ENCODE measurements at places on chromosomes 2 and 18.
A peak's percentile ranks its signal among the peaks of the same experiment; 100 is the strongest.

GRCh38 chr18:23068011-23068410, 67.3 kb upstream of the CABLES1 start:
- no peak for DNase-seq

- no peak for DNase-seq
Observed at GRCh38 chr2:137321566-137321965, 556.2 kb downstream of the THSD7B start.

DNA sequence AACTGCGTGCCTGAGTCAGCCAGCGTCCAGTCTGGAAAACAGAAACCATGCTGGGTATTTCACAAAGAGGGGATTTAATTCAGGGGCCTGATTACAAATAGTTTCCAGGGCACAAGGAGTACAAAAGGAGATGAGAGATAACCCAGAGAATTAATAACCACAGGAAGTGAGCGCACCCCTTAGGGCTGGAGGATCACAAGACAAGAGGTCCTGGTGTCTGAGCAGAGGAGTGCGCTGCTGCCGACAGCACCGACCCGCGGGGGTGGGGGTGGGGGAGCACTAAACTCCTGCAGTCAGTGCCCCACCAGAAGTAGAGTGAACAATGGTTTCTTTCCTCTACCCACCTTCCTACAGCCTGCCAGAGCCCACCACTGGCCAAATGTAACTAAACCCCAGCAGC, 20.8 kb upstream of the MAL start:
- DNase-seq = no peak

- peak; percentile 55 for DNase-seq
Observed at GRCh38 chr2:215920244-215921100, 92.9 kb downstream of the MREG start.

GRCh38 chr2:126855606-126856005, 43.1 kb upstream of the TEX51 start:
- no peak for DNase-seq

DNA sequence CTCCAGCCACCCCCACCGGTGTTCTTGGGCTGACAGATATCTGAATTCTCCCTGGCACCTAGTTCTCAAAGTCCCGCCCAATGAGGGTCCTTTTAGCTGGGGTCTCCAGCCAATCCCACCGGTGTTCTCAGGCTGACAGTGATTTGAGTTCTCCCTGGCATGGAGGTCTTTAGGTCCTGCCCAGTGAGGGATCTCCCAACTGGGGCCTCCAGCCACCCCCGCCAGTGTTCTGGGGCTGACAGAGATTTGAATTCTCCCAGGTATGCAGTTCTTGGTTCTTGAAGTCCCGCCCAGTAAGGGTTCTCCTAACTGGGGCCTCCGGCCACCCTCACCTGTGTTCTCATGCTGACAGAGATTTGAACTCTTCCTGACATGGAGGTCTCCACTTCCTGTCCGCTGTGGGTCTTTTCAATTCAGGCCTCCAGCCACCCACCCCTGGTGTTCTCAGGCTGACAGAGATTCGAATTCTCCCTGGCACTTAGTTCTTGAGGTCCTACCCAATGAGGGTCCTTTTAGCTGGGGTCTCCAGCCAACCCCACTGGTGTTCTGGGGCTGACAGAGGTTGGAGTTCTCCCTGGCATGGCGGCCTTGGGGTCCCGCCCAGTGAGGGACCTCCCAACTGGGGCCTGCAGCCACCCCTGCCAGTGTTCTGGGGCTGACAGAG, 154.6 kb downstream of the ANKRD36 start:
- DNase-seq = no peak

DNA sequence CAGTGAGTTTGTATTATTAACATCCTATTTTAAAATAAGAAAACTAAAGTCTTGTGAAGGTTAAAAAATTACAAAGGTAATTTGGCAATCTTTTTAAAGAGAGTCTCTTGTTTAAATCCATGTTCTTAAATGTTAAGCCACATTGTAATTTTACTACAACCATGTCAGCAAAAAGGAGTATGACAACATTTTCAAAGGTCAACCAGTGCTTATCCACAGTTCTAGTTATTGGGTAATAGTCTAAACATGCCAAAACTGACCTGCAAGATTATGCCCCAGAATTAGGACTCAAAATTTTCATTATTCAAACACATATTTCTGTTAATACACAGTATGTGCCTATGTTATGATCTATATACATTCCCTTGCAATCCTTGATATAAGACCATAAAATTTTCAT, 1312.6 kb upstream of the CHAC2 start:
- no peak for DNase-seq

GRCh38 chr2:181685150-181685688, 4.9 kb upstream of the NEUROD1 start:
- DNase-seq = peak; percentile 69

DNA sequence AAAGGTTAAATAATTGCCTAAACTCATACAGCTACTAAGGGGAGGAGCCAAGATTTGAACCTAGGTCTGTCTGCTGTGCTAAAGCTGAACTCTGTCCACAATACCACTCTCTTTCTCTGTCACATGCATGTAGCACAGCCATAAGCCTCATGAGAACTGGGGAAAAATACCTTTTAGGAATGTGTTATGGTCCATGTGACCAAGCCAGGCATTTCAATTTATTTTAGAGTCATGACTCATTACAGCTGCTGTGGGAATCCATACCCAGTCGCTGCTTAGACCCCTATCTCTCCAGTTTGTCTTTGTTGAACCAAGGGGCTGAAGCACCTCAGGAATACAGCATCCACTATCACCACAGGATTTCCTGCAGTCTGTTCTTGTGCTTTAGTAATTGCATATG, 200.0 kb upstream of the SIX3 start:
- DNase-seq = no peak

DNA sequence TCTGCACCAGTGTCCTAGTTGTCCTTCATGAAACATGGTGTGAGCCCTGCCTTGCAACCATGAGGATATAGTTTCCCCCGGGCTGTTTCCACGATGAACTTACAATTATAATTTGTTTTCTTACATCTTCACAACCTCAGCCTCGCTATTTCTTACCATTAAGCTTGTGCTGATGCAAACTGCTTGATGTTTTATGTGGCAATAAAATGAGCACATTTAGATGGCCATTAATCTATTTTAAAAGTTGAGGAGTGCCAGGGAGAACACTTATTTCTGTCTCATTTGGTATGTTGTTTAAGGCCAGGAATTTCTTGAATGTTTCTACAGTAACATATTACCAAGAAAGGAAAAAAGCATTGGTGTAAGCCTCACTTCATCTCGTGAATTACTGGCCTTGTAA, 214.5 kb upstream of the SLC8A1 start:
- DNase-seq = no peak

DNA sequence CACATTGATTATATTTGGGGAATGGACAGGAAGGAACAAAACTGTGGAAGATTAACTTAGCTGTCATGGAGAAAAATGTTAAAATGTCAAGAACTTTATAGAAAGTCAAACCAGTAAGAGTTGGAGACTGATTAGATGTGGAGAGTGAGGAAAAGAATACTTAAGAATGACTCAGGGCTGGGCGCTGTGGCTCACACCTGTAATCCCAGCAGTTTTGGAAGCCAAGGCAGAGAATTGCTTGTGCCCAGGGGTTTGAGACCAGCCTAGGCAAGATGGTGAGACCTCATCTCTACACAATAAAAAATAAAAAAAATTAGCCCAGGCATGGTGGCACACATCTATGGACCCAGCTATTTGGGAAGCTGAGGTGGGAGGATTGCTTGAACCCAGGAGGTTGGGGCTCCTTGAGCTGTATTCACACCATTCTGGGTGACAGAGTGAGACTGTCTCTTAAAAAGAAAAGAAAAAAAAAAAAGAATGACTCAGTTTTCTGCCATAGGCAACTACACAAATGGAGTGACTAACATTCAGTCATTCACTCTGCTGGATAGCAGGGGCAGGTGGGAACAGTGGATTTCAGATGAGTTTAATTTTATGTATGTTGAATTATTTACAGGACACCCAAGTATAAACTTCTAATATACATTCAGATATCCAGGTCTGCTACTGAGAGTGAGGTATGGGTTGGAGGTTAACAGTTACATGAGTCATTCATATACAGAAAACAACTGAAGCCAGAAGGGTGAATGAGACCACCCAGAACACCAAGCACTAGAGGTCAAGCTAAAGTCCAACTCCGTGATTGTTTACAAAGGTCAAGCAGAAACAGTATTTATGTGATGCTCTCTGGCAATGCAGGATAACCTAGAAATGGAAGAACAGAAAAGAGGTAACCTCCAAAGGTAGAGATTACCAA, 33.9 kb downstream of the ORC2 start:
- DNase-seq = no peak

GRCh38 chr2:3142961-3143571, 234.6 kb downstream of the EIPR1 start:
- no peak for DNase-seq

DNA sequence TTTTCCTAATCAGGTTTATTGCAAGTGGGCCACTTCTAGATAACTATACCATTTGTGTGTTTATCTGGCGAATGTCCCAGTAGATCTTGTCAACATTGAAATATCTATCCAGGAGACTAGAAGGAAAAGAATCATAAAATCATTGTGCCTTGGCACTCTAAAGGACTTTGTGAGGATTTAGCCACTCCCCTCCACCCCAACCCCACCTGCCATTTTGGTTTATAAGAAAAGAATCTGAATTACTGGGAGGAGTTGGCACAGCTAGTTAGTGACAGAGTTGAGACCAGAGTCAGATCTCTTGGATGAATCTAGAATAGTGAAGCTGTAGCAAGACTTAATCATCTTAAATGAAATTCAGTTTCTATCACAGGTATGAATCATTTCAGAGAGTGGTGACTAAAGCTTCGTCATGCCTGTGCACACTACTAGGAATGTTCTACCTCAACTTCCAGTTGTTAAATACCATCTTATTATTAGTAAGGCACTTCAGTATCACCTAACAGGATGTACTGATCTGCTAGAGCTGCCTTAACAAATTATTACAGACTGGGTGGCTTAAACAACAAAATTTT, 212.7 kb upstream of the SLC14A2 start:
- DNase-seq = peak; percentile 95

DNA sequence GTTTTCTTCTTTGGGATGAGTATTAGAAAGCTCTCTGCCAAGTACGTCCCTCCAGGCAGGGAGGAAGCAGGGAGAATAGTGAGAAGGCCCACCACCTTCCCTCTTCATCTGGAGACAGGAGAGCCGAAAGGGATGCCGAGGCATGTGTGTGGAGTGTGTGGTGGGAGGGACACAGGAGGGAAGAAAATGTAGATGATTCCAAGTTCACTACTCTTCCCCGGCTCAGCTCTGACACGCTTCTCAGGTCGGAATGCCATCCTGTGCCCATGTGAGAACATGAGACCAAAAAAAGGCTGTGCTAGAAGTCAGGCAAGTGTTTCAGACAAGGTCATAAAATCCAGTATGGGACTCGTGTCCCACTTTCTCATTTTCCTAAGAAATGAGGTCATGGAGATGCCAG, 47.4 kb downstream of the GYPC start:
- DNase-seq = no peak

GRCh38 chr2:68925295-68925896, 27.3 kb downstream of the GKN2 start:
- peak; percentile 40 for DNase-seq

DNA sequence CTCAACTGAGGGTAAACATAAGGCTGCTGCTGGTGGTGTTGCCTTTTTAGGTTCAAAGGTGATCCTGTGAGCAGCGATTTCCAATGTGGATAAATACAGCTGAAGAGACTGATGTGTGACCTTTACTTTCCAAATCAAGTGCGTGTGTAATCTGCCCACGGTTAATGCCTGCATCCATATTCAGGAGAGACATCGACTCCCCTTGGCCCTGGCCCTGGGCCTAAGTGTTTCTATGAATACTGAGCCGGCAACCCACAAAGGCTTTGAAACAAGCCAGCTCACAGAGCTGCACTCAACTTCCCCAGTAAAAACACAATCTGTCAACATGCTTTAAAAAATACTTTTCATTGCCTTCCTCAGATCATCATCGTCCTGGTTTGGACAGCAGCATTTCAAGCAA, 1026.6 kb downstream of the TMEM182 start:
- DNase-seq = peak; percentile 26

DNA sequence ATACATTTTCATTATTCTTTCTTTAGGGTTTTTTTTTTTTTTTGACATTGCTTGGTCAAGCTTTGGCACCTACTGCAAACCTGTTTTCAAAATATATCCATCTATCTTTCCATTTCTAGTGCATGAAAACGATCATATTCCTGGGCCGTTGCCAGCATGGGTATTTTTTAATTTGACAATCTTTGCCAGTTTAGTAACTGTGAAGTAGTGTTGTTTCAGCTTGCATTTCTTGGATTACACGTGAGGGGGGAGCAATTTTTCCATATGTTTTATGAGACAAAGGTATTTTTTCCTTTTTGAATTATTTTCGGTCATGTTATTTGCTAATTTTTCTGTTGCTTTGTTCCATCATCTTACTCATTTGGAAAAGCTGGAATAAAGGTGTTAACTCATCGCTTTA, 40.9 kb downstream of the TSHZ1 start:
- DNase-seq = no peak

- DNase-seq = no peak
Observed at GRCh38 chr2:235566931-235567495, 73.2 kb downstream of the AGAP1 start.

DNA sequence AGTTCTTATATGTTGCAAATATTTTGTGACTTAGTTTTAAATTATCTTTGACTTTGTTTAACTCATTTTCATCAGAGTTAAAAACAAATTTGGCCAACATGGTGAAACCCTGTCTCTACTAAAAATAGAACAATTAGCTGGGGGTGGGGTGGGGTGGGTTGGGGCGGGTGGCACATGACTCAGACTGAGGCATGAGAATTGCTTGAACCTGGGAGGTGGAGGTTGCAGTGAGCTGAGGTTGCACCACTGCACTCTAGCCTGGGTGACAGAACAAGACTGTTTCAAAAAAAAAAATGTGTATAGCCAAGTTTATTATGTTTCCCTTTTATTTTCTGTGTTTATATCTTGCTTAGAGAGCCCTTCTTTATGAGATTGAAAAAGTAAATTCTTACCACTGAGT, 14.2 kb upstream of the LIPG start:
- DNase-seq = no peak

- no peak for DNase-seq
Observed at GRCh38 chr18:31776093-31776492, 15.4 kb upstream of the SLC25A52 start.

DNA sequence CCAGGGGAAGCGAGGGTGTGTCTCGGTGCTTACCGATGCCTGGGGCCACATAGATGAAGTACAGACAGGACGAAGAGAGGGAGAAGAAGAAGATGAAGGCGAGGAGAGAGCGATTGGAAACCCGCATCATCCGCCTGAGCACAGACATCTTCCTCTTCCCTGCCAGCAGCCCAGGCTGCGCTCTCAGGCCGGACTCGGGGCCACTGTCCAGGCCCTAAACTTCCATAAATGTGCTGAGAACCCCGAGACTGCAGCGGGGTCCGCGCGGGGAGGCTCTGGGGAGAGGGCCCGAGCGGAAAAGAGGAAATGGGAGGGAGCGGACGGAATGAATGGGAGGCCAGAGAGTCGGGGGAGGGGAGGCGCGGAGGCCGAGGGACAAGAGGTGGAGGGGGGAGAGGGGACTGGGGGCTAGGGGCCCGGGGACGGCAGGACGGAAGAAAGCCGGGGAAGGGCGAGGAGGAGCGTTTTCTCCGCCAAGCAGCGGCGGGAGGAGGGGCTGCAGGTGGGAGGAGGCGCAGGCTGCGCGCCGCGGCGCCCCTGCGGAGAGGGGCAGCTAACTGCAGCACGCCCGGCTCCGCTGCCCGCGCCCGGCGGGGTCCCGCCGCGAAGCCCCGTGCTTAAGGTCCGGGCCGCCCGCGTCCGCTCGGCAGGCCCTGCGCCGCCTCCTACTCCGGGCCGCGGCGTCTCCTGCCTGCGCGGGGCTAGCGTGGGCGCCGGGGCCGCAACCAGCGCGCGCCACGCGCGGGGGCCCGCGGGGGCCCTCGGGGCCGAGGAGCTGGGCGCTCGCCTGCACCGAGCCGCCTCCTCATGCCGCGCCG, at the start of gene B4GALT6:
B4GALT6 (minus strand) TSS at position 303 of the 818 bp plus-strand sequence; CDS start at position 148, 155 bp downstream.
- peak; percentile 55 for DNase-seq

GRCh38 chr2:226619707-226620106, 179.9 kb downstream of the IRS1 start:
- no peak for DNase-seq
